Activated CD4-positive, CD25-positive, alpha-beta regulatory T cell (primary cell): ENCODE measurements at places on chromosomes 7 and 10.

GRCh38 chr10:22984066-22984465, 56.2 kb downstream of the ARMC3 start:
- no peak for DNase-seq

DNA sequence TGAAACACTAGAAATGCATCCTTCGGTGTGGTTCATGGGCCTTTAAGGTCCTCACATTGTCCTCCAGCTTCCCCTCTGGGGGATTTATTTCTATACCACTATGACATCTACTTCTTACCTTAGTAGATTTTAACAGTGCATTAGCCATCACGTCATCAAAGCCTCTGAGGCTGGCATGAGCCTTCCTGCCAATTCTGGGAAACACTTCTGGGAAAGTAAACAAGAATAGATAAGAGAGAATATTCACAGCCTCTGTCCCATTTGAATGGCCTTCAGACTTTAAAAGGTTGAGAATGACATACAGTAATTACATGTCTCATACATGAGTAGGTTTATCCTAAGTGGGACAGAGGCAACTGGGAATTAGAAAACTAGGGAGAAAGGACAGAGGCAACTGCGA, 89.7 kb downstream of the AMPH start:
- no peak for DNase-seq

DNA sequence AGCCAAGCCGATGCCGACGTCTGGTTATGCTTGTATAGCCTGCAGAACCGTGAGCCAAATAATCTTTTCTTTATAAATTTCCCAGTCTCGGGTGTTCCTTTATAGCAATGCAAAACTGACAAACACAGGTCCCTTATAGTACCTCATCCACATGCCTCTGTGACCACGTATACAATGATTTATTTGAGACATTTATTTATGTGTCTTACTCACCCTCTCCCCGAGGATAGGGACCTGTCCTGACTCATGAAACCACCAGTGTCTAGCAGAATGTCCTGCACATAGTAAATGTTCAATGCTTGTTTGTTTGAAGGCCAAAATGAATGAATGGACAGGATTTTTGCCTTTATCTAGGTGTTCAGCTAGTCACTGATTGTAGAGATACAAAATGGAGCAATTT, 147.9 kb upstream of the FZD8 start:
- DNase-seq = no peak

DNA sequence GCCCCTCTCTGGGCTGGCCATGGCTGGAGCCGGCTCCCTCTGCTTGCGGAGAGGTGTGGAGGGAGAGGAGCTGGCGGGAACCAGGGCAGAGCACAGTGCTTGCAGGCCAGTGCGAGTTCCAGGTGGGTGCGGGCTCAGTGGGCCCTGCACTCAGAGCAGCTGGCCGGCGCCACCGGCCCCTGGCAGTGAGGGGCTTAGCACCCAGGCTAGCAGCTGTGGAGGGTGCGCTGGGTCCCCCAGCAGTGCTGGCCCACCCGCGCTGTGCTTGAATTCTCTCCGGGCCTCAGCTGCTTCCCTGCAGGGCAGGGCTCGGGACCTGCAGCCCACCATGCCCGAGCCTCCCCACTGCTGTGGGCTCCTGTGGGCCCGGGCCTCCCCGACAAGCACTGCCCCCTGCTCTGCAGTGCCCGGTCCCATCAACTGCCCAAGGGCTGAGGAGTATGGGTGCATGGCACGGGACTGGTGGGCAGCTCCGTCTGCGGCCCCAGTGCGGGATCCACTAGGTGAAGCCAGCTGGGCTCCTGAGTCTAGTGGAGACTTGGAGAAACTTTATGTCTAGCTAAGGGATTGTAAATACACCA, 61.2 kb upstream of the AGR3 start:
- no peak for DNase-seq

DNA sequence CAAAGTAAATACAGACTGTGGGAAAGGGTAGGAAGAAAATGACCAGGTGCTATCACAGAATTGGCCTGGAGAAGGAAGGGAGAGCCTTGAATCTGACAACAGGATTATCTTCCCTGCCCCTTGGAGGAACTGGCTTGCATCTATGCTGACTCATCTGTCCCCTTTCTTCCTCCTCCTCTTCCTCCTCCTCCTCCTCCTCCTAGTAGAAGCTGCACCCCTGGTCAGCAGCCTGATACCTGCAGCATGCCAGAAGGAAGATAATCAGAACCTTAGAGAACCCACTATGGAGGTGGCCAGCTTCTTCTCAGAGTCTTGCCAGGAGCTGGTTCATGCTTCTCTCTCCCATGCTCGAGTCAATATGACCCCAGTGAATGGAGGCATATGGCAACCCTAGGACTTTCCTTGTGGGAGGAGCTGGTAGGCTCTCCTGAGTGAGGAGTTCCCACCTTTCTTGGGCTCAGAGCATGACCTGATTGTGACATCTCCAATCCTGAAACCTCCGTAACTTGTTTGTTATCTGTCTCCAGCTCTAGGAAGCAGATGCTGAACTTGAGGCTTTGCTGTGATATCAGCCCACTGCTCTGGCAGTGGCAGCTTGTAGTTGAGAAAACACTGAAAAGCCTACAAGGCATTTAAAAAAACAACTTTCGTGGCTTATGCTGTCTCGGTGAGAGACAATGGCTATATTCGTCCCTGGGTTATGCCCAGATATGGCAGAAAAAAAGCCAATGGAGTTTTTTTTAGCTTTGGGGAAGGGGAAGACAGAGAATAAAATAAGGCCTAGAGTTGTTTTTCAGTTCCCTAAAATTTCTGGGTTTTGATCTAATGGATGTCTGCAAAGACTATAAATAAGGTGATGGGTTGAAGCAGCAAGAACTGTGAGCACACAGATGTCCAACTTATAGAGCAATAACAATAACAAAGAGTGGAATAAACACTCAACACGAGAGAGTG, 60.6 kb downstream of the CDHR3 start:
- DNase-seq = no peak

GRCh38 chr7:22812353-22812752, 10.3 kb downstream of the TOMM7 start:
- no peak for DNase-seq

GRCh38 chr10:73590881-73591799, at the start of gene USP54:
Gene USP54, minus strand, starts transcription at chr10:73591342. Its CDS starts 15,684 bp downstream, at chr10:73575658.
- no peak for DNase-seq

DNA sequence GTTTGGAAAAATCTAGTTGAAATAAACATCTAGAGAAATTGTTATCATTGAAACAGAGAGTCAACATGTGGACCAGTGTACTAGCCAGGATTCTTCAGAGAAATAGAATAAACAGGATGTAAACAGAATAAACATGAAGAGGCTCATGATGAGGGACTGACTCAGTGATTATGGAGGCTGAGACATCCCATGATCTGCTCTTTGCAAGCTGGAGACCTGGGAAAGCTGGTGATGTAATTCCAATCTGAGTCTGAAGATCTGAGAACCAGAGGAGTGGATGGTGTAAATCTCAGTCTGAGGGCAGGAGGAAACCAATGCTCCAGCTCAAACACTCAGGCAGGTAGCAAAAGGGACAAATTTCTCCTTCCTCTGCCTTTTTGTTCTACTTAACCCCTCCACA, 62.9 kb upstream of the FAM180A start:
- no peak for DNase-seq

DNA sequence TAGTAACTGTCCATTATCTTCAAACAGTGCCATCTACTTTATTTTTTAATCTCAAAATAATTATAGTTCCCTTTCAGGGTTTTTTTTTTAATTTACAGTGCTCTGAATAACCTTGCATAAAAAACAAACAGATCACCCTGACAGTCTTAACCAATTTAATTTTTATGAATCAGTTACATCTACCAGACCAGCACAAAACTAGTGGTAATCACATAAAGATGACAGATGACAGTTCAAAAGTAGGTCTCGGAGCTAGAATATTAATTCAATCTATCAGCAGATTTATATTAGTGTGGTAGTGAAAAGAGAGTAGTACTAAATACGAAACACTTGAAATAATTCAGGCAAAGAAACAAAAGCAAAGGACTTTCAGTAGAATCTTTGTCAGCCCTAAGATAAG, 53.9 kb downstream of the COL28A1 start:
- no peak for DNase-seq

DNA sequence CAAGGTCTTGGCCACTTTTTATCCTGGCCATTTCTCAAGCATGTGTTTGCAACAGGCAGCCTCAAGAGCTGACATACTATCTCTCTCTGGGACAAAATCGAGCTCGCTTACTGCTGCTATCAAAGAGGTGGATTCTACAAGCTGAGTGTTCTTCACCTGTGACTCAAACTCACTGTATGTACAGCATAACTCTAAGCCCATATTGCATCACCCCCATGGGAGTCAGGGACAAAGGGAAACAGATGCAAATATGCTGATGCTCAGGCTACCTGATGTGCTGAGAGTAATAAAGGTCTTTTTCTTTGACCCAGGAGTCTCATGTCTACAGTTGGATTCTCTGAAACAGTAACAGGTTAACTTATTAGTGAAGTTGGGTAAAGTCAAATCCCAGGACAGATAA, 45.2 kb downstream of the PCLO start:
- DNase-seq = no peak

DNA sequence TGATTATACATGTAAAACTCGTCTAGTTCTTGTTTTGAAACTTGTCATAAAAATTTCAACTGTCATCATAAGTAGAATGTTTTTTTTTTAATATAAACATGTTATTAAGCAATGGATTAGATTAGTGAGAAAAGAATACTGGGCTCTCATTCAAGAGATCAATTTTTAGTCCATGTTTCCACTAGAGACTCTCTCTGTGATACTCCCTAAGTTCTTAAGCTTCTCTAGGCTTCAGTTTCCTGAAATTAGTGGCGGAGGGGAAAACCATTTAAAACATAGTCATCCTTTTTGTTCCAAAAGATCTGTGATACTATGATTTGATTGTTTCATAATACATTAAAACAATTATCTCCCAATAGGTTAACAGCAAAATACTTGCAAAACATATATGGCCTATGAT, 142.2 kb downstream of the AGMO start:
- no peak for DNase-seq

GRCh38 chr10:6365384-6365783, 162.7 kb downstream of the PFKFB3 start:
- no peak for DNase-seq

- DNase-seq = no peak
Observed at GRCh38 chr7:44185729-44186128, 3.5 kb downstream of the GCK start.

DNA sequence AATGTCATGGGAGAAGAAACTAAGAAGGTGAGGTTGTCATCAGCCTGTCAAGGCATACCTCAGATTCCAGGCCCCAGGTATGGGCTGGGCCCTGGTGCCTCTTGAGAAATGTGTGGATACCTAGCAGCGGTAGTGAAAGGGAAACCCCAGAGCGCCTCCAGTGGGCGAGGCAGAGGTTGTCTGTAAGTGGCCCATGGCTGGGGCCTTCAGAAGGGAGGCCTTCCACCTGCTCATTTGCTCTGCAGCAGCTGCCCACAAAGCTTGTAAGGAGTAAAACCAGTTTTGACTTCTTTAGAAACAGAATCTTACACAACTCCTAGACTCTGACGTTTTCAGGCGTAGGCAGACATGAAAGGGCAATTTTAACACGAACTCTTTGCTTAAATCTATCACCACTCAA, 509.9 kb downstream of the PARD3 start:
- DNase-seq = no peak

DNA sequence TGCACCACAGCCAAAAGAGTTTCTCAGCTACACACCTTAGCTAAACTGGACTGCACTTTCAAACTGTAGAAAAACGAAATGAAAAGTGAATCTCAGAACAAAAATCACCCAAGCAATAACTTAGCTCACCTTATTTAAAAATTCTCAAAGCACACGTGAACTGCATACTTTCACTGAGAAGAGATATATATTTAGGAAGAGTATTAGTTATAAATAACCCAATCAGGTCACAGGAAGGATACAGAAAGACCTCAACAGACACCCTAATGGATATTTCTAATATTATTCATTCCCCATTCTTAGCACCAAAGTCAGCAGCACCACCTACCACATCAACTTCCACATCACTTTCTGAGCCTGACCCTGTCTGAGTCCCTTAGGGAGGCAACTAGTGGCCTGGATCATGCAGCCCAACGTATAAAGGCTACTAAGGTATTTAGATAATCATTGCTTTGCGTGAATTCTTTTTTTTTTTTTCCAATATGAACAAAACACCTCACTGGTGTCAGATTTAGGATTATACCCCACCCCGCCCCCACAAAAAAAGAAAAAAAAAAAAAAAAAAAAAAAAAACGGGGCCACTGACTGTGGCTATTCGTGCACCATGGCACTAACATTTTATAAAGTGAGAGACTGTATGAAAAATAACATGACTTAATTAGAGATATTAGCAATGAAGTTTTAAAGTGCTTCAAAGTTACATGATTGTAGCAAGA, 2.6 kb downstream of the ABI1 start:
- DNase-seq = no peak

- DNase-seq = peak; percentile 25
Observed at GRCh38 chr10:89032141-89032891, 41.7 kb downstream of the FAS start.

DNA sequence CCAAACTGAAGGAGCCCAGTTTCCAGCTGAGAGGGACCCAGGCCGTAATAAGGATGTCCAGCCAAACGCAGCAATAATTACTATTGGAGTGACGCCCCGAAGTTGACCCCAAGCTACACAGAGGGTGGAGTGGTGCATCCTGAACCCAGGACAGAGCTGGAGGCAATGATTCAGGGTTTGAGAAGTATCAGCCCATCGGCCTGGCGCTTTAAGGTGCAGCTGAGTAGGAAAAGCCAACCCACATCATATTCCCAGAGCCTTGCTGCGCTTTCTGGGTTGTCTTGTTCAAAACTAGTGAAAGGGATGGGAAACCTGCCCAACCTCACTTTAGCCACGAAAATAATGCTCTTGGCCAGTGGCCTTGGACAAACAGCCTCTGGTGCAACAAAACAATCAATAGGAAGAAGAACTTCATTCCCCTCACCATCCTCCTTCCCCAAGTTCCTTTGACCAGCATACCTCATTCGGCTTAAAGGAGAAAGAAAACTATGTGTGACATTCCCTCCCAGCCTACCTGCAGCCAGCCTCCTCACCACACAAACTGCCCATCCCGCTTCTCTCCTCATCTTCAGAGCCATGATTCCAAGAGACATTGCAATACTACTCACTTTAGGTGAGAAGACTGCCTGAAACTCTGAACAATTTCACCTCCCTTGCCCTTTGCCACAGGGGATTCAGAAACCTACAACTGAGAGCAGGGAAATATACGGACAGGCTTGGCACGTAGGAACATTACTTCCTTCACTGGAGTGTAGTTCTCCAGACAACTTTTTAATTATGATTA, 217.2 kb upstream of the MKLN1 start:
- no peak for DNase-seq

- no peak for DNase-seq
Observed at GRCh38 chr7:19145434-19146115, 354 bp upstream of the FERD3L start.

DNA sequence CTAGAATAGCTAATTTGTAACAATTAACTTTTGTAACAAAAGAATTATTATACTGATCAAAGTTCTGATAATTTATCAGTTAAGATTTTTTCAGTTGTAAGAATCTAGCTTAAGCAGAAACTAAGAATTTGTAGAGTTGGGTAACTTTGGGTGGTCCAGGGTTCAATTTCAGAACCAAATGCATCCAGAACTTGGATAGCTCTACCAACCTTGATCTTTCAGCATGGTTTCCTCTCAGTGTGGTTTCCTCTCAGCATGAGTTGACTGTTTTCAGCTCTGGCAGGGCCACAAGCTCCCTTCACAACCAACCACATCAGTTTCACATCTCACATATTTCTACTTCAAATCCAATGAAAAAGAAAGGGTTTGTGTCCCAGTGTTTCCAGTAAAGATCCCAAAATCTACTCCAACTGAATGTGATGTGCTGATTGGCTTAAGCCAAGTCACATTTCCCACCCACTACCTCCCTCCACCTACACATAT, 3.3 kb upstream of the FAS start:
- no peak for DNase-seq
